Pancreas (tissue), 10 donors: ENCODE measurements at places on chromosomes 5 and 9. TPM values are rescaled to one million over a fixed set of nuclear protein-coding genes. Genes with fewer than 3 reads are reported as not detected.

The FGF18 gene
- total RNA-seq: 0.28 TPM

The STPG3 gene
- not detected for total RNA-seq

The SETX gene
- total RNA-seq: 13.2 TPM

The NEUROG1 gene
- total RNA-seq: not detected

The C5orf24 gene
- 17.2 TPM for total RNA-seq

The C5orf34 gene
- 0.55 TPM for total RNA-seq

The TLE1 gene
- 17.5 TPM for total RNA-seq

The ARHGEF39 gene
- 0.95 TPM for total RNA-seq

The SLC6A19 gene
- total RNA-seq: 0.09 TPM

The RNF183 gene
- 0.14 TPM for total RNA-seq

The C5orf52 gene
- total RNA-seq: not detected

The HTR4 gene
- total RNA-seq: not detected

The IL4 gene
- total RNA-seq: not detected

The ZNF483 gene
- total RNA-seq: 8.0 TPM
